ENCODE measurements at places on chromosomes 7 and 10. TPM values are rescaled to one million over a fixed set of nuclear protein-coding genes. Genes with fewer than 3 reads are reported as not detected.

DNA sequence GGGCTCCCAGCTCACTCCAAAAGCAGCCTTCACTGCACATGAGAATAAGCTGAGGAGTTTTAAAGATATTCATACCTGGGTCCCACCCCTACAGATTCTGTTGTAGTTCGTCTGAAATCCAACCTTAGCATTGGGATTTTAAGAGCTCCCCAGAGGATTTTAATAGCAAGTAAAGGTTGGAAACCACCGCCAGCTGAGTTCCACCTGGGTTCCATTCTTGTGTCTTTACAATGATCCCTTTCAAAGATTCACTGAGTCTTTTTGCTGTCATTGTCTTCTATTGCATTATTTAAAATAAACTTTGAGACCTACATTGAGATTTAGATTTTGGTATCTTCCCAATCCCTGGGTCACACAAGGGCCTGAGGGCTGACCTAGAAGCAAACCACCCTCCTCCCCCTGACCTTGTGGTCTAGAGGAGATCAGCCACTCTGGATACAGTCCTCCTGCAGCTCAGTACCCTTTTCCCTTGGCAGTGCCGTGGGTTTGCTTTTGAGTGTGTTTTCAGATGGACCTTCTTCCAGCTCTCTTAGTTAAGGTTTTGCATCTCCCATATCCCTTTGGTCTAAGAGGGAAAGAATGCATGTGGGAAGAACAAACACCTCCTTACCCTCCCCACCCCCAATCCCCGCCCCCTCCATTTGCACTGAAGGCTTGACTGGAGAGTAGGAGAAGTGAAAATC lies 22.6 kb upstream of the SIRT1 start:
- H3K36me3 ChIP-seq, result no peaks in the 10 kb centered on the region
- no peak for DNase-seq
- H3K27me3 ChIP-seq, result no peaks in the 10 kb centered on the region
- H3K27ac ChIP-seq, result no peak overlapping the region
- H3K4me3 ChIP-seq, result no peak overlapping the region

- H3K36me3 ChIP-seq, result peaks cover 29% of the 10 kb centered on the region
- no peak overlapping the region for H3K27ac ChIP-seq
- H3K4me3 ChIP-seq, result no peak overlapping the region
- peaks cover 19% of the 10 kb centered on the region for H3K4me1 ChIP-seq
These were observed 6.3 kb downstream of the ZNF394 start for GRCh38 chr7:99493823-99494222.

DNA sequence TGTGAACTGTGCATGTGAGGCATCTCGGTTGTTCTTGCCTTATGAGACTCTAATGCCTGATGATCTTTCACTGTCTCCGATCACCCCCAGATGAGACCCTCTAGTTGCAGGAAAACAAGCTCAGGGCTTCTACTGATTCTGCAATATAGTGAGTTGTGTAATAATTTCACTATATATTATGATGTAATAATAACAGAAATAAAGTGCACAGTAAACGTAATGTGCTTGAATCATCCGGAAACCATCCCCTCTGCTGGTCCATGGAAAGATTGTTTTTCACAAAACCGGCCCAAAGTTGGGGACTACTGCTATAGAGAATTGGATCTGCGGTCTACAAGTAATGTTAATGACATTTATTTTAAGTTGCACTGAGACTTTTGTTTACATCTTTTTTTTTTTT lies 126.7 kb downstream of the TPST1 start:
- no peaks in the 10 kb centered on the region for H3K27me3 ChIP-seq
- no peaks in the 10 kb centered on the region for H3K36me3 ChIP-seq
- no peak overlapping the region for H3K27ac ChIP-seq
- H3K4me3 ChIP-seq, result no peak overlapping the region
- DNase-seq, result no peak
- H3K4me1 ChIP-seq, result no peaks in the 10 kb centered on the region

DNA sequence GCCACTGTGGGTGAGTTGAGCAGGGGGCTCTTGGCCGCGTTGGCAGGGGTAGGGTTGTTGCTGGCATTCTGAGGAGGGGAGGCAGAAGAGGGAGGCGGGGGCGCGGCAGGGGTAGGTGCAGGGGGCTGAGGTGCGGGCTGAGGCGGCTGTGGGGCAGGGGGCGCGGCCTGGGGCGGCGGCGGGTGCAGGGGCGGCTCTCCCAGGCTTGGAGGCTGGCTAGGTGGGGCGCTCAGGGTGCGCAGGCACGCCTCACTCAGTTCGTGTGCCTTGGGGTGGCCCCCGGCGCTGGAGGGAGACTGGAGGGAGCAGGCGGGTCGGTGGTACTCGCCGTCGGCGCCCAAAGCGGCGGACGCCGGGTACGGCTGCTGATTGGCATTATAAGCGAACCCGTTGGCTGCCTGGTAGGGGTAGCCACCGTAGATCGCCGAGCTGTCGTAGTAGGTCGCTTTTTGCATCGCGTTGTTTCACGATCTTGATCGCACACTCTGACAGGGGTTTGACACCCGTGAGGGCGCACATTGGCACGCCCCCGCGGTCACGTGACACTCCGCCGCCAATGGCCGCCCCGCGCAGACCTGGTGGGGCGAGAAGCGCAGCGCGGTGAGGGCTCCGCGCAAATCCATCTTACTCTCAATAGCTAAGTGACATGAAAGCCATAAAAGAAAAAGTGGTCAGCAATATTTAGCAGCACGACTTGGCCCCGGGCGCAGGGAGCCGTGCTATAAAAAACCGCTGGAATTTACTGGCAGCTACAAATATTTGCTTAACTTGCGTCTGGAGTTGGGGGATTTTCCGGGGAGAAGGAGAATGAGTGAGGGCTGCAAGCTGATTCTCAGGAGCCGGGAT lies 7.9 kb upstream of the HOXA2 start:
- no peaks in the 10 kb centered on the region for H3K36me3 ChIP-seq
- H3K27ac ChIP-seq, result no peak overlapping the region
- no peak for DNase-seq
- no peak overlapping the region for H3K4me3 ChIP-seq
- H3K4me1 ChIP-seq, result no peaks in the 10 kb centered on the region

DNA sequence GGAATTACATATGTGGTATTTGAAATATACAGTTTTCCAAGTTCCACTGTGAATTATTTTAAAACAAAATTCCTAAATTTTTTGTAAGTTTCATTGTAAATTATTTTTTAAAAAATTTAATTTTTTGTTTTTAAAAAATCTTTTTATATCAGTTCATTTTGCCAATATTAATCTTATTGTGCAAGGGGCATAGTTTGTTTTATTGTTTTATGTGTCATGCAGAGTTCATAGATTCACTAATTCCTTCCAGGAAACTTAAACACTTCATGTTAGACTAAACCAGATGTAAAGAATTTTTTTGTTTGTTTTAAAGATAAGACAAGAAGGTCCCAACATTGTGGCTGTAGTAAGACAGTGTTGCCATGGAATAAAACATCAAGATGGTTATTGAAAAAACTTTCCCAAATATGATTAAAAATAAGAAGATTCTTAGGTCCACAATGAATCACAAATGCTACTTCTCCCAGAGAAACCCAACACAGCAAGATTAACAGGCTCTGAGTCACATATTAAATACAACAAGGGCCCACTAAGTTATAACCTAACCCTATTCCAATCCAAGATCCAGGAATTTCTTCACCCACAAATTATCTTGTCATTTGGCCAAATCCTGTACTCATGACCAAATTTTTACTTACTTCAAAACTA lies 464.7 kb upstream of the IGFBP3 start:
- H3K4me1 ChIP-seq, result no peaks in the 10 kb centered on the region
- H3K4me3 ChIP-seq, result no peak overlapping the region
- H3K27me3 ChIP-seq, result no peaks in the 10 kb centered on the region
- no peak for DNase-seq
- H3K27ac ChIP-seq, result no peak overlapping the region

GRCh38 chr7:40230101-40230500 lies 95.3 kb downstream of the SUGCT start:
- no peaks in the 10 kb centered on the region for H3K4me1 ChIP-seq
- no peaks in the 10 kb centered on the region for H3K27me3 ChIP-seq
- no peaks in the 10 kb centered on the region for H3K36me3 ChIP-seq
- no peak for DNase-seq

GRCh38 chr7:123797673-123798531 lies 47.1 kb upstream of the HYAL4 start:
- no peaks in the 10 kb centered on the region for H3K27me3 ChIP-seq
- DNase-seq, result no peak
- H3K4me3 ChIP-seq, result no peak overlapping the region
- no peaks in the 10 kb centered on the region for H3K36me3 ChIP-seq

Gene FXYD4
- total RNA-seq, result not detected

Gene ATP5F1C
- 272 TPM for total RNA-seq

Gene ELOVL3
- total RNA-seq, result not detected
